ENCODE measurements at places on chromosomes 3 and 15. TPM values are rescaled to one million over a fixed set of nuclear protein-coding genes. Genes with fewer than 3 reads are reported as not detected.

Gene TRH
- total RNA-seq = not detected

Gene MYO5C
- 41.6 TPM for total RNA-seq

Gene GASK1A
- 7.3 TPM for total RNA-seq

Gene NR2E3
- total RNA-seq = 0.19 TPM

DNA sequence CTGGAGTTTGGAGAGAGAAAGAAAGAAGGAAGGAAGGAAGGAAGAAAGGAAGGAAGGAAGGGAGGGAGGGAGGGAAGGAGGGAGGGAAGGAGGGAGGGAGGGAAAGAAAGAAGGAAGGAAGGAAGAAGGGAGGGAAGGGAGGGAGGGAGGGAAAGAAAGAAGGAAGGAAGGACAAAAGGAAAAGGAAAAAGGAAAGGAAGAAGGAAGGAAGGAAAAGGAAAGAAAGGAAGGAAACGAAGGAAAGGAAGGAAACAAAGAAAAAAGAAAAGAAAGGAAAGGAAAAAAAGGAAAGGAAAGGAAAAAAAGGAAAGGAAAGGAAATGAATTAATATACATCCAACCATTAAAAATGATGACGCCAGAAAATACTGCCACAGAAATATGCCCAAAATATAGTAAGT is 18.7 kb upstream of the OR4F6 start:
- DNase-seq = no peak

GRCh38 chr15:90956274-90957030 is 1.8 kb downstream of the RCCD1 start:
- peak; percentile 85 for DNase-seq

- no peak for DNase-seq
Observed at GRCh38 chr3:175075269-175075668, 216.1 kb downstream of the NAALADL2 start.

GRCh38 chr15:85580879-85581278 is 200.5 kb downstream of the AKAP13 start:
- no peak for DNase-seq

- no peak for DNase-seq
Observed at GRCh38 chr15:55683376-55683775, 59.6 kb downstream of the PRTG start.

- DNase-seq = no peak
Observed at GRCh38 chr15:46091860-46092450, 457.1 kb downstream of the SQOR start.

- no peak for DNase-seq
Observed at GRCh38 chr15:50257924-50258323, 7.6 kb downstream of the HDC start.

DNA sequence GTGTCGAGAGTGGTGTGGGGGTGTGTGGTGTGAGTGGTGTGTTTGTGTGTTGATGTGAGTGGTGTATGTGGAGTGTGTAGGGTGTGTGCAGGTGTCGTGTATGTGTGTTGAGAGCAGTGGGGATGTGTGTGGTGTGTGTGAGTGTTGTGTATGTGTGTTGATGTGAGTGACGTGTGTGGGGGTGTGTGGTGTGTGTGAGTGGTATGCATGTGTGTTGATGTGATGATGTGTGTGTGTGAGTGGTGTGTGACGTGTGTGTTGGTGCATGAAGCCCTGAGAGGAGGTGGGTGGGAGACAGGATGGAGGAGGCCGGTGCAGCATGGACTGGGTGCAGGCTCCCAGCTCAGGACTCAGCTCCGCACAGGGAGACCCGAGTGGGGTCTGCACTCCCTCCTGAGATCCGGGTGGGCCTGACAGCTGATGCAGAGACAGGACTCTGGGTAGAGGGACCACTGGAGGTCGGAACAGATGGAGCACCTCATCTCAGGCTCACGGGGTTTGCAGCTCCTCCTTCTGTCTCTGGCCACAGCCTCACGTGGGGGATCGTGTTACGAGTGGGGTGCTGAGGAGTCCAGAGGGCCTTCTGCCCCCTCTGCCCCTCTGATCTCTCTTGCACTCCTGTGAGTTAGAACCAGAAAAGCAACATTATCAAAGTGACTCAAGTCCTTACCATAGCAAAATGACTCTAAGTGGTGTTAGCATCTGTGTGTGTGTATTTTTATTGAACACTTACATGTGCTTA is 41.3 kb downstream of the ARNT2 start:
- no peak for DNase-seq

DNA sequence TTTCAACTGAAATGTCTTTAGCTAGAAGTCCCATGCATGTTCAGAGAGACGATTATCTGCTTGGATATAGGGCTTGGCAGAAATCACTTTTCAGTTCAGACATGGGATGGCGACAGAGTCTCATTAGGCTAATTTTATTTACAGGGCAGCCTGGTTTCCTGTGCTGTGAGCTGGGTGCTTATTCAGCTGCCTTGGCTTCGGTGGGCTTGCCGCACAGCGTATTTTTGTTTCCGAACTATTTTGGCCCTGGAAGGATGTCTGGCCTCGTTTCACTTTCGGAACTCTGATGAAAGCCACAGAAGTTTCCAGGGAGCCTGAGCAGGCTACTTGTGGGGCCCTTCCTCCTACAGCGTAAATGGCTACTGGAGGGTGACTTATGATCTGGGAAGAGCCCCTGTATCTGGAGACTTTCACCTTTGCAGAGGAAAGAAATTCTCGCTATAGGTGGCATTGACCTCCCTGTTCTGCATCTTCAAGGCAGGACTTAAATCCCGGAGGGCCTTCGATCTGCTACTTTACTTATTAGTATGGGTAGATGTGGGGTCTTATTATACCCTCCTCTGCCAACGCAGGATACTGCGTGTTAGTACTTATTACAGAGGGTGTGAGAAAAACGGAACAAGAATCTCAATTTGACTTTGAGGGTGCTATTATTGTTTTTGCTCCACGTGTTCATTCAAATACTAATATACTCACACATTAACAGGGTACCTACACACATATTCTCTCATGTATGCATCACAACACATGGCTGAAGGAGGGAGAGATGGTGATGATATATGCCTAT is 364.0 kb upstream of the RBMS3 start:
- peak; percentile 84 for DNase-seq
